ENCODE measurements at places on chromosomes 5 and 9.
A peak's percentile ranks its signal among the peaks of the same experiment; 100 is the strongest.

GRCh38 chr5:16467363-16468219, 2.0 kb upstream of the ZNF622 start:
- DNase-seq, result peak; percentile 66

GRCh38 chr5:72509401-72509800, 2.2 kb upstream of the ZNF366 start:
- DNase-seq, result no peak

DNA sequence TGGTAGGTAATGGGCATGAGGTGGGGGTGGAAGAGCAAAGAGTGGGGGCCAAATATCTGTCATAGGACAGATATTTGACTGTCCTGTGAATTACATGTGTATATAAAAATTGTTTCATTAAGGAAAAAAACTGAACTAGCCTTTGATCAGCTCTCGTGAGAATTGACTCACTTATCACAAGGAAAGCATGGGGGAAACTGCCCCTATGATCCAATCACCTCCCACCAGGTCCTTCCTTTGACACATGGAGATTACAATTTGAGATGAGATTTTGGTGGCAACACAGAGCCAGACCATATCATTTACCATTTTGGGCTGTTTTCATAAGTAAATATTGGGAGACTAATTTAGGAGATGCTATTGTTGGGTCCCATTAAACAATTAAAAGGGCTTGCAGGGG, 63.2 kb upstream of the FYB1 start:
- no peak for DNase-seq

GRCh38 chr5:174392892-174393291, 331.5 kb upstream of the MSX2 start:
- DNase-seq, result no peak
